ENCODE measurements at places on chromosomes 2 and 18.

GRCh38 chr2:157875641-157876065 is 477 bp downstream of the ACVR1 start:
- peak; percentile 40 for DNase-seq

GRCh38 chr2:205915130-205915524 is 170.8 kb downstream of the INO80D start:
- no peak for DNase-seq

- no peak for DNase-seq
Measured at GRCh38 chr2:120444691-120445240, 98.8 kb downstream of the INHBB start.

- no peak for DNase-seq
Measured at GRCh38 chr2:130913891-130914290, 77.2 kb downstream of the ARHGEF4 start.

DNA sequence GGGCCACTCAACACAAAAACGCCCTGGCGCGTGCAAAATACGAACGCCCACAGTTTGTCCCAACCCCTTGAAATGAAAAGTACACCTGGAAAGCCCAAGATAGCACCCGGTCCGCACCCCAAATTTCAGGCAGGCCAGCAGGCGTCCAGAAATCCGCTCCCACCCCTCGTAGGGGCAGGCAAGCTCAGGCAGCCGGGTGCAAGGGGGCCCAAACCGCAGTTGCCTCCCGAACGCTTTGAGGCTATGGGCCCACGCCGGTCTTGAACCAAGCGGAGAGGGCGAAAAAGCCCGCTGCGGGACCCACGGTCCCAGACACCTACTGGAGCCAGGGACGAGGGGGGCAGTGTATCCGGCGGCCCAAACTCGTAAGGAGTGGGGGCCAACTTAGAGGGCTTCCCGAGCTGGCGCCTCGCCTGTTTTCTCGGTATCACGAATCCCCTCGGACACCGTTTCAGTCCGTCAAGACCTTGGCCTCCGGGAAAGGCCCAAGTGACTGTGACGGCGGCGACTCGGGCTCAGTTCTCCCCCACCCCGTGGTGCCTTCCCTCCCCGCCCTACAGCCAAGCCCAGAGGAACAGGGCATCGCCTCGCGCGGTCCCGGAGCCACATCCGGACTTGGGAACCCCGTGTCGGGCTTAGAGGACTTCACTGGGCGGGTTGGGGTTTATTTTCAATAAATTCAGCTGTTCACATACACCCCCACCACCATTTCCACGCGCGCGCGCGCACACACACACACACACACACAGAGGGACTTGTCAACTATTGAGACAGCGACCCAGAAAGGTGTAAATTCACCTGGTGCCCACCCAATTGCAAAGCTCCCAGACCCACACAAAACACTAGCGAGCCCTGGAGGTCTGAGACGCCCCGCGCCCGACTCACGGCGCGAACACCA is 6.2 kb upstream of the SATB2 start:
- DNase-seq = no peak

- no peak for DNase-seq
Measured at GRCh38 chr2:184468826-184469225, 129.5 kb upstream of the ZNF804A start.

DNA sequence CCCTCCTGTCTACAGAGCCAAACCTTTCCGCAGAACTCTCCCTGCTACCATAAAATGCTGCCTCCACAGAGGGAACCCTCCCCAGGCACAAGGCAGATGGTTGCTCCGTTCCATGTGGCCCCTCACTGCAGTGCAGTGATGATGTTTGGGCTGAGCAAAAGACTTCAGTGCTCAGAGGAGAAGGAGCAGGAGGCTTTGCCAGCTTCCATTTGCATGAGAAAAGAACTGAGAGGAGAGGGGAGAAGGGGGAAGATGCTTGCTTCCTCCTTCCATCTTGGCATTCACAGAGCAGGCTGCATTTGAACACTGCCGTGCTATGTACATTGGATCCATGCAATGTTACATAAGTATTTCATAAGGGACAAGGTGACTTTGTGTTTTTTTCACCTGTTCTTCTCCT is 46.6 kb upstream of the TMEM200C start:
- no peak for DNase-seq

GRCh38 chr18:56541793-56542192 is 96.6 kb downstream of the TXNL1 start:
- DNase-seq = no peak

- no peak for DNase-seq
Measured at GRCh38 chr18:69097349-69097748, 299.5 kb downstream of the CCDC102B start.

DNA sequence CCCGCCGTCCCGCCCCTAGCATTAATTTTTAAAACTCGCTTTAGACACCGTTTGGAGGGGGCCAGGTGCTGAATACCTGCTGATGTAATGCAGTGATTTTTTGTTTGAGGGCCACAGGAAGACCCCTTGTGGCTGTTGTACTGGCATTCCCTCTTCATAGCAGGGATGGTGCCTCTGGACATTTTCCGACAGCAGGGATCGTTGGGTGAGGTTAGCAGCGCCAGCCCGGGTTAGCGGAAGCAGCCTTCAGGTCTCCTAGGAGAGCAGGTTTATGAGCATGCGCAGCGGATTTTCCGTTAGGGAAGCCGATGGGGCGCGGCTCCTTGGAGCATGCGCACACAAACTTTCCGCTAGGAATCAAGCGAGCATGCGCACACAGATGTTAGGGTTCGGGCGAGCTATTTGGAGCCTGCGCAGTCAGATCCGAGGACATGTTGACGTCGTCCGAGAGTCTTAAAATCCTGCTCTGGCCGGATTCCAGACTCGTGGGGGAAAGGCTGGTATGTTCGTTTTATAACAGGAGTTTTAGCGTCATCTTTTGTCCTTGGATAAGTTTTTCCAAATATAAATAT is 17.2 kb upstream of the C2orf74 start:
- peak; percentile 88 for DNase-seq

DNA sequence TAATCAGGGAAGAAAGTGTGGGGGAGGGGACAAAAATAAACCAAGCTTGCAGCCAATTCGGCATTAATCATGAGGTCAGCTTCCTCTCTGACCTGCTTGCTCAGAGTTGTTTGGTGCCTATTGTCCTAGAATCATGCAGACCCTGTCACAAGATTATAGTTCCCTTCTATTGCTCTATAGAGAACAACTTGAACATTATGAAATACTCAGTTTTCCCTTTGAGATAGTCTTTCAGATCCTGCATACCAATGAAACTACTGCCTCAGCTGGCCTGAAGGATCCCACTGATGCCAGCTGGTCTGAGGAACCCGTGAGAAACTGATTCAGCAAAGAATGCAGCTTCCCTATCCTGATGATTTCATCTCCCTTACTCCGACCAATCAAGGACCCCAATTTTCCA is 955 bp upstream of the BBS5 start:
- DNase-seq = no peak

GRCh38 chr2:28206762-28207161 is 185.9 kb upstream of the FOSL2 start:
- DNase-seq = no peak

DNA sequence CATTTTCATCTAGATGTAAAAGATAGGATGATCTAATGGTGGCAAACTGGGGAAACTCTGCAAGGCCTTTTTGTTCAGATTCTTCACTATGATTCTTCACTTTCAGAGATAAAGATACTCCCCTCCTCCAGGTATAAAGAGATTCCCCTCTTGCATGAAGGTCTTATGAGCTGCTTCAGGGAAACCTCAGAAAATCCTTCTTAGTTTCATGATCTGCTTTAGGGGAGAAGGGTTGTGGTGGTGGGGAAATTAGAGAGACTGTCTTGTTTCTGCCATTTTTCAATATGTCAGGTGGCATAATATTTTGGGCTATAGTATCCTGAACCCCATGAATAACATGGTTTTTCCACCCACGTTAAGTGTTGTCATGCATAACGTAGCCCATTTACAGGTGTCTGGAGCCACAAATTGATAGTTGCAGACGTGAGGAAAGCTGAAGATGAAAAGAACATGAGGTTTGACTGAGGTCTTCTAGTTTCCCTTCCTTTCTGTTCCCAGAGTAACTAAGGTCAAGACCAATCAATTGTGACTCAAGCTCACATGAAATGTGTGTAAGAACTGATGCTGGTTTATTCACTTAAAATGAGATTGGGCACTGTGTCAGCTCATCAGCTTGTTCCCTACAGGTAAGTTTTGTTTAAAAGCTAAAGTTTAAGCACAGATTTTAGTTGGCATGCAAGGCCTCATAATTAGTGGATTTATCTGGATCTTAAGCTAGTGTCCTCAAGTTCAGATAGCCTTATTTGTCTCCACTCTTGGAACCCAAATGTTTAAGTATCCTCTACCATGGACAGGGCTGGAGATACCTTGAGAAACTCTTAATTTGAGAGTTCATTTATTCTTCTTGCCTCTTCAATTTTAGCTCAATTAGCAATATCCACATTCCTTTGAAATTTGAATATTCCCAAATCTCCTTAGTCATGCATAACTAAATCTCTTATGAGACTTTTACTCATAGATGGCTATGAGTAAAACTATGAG is 304.5 kb upstream of the FANCL start:
- DNase-seq = no peak

GRCh38 chr2:235541838-235542549 is 48.2 kb downstream of the AGAP1 start:
- no peak for DNase-seq

DNA sequence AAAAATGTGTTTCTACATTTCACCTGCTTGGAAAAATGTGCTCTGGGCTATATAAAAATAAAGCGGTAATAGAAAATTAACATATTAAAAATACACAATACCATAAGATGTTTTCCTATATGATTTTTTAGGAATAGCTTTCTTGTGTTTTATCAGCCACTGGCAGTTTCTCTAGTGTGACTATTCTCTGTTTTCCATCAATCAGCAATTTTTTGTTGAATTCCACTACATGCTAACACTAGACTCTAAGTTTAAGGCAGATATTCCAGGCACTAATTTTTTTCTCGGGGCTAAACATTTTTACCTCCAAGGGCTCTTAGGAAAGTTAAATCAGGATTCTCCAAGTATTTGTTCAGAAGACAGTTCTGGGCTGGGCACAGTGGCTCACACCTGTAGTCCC is 140.5 kb downstream of the SPHKAP start:
- no peak for DNase-seq

- DNase-seq = no peak
Measured at GRCh38 chr2:232643813-232644347, 10.5 kb downstream of the EFHD1 start.

- DNase-seq = no peak
Measured at GRCh38 chr2:223815884-223816570, 21.4 kb downstream of the AP1S3 start.

DNA sequence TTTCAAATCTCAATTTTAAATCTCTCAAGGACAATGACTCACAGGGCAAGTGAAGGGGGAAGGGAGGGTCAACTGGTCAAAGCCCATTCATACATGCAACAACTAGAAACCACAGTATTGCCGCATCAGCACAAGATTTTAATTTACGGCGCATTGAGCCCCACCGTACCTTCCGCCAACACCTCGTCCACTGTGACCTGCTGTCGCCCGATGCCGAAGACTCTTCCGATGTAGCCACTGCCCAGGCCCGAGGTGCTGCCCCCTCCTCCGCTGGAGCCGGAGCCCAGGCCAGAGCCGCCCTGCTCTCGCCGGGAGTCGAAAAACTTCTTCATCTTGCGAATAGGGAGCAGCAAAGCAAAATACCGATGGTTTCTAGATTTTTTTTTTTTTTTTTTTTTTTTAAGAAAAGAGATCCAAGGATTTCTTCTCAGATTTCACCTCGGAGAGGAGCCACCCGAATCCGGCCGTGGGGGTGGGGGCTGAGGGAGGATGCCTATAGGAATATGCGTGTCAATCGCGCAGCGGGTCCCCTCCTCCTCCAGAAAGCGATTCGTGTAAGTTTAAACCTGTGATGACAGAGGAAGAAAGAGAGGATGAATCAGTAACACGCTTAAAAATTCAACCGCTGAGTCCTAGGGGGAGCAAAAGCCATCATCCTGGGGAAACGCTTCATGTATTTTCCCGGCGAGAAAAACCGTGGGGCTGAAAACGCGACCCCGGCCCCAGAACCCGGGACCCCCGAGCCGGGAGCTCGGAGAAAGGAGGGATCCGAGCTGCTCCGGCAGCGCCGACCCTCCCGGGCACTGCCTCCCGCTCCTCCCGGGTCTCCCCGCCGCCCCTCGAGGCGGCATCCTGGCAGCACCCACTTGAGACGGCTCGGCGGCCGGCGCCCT is 584 bp downstream of the AAK1 start:
- peak; percentile 39 for DNase-seq

GRCh38 chr18:154151-154550 is 4.2 kb upstream of the USP14 start:
- DNase-seq = no peak

DNA sequence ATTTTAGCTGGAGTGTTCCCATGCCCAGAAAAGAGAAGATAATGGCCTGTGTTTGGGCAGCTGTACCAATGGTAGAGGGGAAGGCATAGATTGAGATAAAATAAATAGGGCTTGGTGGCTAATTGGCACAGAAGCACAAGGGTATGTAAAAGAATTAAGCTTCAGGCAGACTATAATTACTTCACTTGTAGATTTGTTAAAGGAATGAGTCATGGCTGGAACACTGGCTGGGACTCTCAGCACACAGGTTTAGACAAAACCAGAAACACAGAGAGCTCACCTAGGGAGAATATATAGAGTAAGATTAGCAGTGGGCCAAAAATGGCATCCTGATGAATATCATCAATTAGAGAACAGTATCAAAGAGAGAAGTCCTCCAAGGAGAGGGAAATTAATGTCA is 198.3 kb upstream of the FIGN start:
- no peak for DNase-seq

DNA sequence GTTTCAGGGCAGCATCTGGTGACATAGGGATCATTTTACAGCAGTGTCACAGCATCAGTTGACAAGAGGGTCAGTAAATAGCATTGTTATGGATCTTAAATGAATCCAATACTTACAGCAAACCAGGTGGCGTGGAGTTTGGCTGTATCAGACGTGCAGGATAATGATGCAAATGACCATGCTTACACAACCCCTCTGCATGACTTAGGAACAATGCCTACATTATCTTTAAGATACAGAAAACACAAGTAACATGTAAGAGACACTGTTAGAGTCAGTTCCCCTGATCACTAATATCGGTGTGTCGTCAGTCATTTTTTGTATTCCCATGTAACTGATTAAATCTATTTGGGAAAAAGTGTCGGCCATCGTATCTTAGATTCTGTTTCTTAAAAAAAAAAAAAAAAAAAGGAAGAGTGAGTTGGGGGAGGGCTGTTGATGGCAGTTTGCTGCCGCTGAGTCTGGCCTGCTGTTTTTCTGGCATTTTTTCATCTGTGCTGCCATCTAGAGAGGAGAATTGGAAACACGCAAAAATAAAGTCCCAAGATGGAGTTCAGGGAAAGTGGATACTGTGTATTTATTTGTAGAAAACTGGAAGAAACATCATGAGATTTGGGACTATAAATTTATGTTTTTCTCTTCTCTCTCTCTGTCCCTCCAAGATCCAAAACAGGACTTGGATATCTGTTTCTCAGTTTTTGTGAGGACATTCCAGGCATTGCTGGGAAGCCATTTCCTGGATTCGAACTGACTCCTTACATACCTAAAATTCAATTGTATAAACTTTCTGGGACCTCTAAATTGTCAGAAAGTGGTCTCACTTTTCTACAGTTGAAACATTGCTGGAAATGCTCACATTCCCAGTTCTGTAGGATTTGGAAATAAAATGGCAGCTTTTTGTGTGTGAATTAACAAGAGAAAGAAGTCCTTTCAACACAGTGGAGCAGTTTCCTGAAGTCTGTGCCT is 60.3 kb upstream of the AGPS start:
- no peak for DNase-seq
